ENCODE measurements at places on chromosomes 2 and 18. TPM values are rescaled to one million over a fixed set of nuclear protein-coding genes. Genes with fewer than 3 reads are reported as not detected.

GAREM1 gene
- polyA plus RNA-seq, result 33.1 TPM

SCG2 gene
- 0.47 TPM for polyA plus RNA-seq

LRP2 gene
- polyA plus RNA-seq, result 153 TPM

FAM110C gene
- polyA plus RNA-seq, result 10.2 TPM

DNA sequence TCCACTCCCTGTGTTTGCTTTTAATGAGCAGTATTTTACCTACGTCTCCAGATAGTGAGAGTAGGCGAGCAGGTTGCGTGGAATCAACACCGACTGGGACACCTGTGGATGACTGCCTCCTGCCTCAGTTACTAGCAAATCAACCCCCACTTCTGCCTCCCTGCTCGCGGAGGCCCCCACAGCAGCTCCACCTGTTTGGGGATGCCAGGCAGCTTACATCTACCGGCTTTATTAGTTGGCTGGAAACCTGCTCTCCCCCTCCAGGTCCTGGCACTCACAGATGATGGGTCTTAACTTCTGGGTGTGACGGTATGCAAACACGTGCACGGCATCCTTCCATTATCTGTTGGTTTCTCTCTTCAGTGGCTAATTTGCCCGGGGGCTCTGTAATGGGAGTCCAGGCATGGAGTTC is 164.4 kb upstream of the SESTD1 start:
- DNase-seq, result no peak

DNA sequence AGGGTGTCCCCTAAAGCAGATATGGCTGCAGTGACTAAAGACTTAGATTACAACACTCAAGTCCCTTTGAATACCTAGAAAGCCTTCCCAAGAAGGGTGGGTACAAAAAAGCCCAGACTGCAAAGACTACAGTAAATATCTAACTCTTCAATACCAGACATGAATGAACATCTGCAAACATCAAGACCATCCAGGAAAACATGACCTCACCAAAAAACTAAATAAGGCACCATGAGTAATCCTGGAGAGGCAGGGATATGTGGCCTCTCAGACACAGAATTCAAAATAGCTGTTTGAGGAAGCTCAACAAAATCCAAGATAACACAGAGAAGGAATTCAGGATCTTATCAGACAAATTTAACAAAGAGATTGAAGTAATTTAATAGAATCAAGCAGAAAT is 138.2 kb upstream of the OTOS start:
- no peak for DNase-seq

DNA sequence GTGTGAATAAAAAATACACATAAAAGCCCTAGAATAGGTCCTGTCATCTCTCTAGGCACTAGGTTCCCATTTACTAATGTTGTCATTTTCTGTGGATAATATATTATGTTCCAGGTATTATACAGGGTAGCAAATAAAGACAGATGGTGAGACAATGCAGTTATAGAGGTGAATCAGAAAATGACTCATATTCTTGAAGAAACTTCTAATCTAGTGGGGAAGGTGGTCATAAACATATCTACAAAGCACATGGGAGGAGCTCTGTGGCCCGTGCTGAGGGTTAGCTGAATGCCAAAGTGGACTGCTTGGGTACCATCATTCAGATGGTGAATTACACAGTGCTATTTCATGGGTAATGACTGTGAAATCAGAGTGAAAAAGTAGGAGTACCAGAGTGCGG is 700.9 kb downstream of the ERBB4 start:
- no peak for DNase-seq

DNA sequence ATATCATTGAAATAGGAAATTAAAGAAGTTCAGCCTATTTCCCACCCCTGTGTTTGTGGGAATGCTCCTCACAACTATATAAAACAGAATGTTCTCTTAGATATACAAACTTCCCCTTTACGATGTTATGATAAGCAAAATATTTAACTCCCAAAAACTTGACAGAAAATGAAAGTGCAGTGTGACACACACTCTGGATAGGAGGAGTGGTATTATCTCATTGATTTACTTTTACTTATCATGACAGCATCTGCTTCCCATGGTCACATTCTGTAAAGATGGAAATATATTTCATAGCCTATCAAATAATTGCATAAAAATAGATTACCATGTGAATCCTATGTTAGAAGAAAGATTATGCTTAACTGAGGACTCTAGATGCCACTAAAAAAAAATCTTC is 96.6 kb upstream of the STK17B start:
- DNase-seq, result no peak

GRCh38 chr18:45839414-45840395 is 14.2 kb downstream of the SIGLEC15 start:
- no peak for DNase-seq

- DNase-seq, result no peak
Measured at GRCh38 chr2:99911736-99912135, 230.7 kb downstream of the AFF3 start.

DNA sequence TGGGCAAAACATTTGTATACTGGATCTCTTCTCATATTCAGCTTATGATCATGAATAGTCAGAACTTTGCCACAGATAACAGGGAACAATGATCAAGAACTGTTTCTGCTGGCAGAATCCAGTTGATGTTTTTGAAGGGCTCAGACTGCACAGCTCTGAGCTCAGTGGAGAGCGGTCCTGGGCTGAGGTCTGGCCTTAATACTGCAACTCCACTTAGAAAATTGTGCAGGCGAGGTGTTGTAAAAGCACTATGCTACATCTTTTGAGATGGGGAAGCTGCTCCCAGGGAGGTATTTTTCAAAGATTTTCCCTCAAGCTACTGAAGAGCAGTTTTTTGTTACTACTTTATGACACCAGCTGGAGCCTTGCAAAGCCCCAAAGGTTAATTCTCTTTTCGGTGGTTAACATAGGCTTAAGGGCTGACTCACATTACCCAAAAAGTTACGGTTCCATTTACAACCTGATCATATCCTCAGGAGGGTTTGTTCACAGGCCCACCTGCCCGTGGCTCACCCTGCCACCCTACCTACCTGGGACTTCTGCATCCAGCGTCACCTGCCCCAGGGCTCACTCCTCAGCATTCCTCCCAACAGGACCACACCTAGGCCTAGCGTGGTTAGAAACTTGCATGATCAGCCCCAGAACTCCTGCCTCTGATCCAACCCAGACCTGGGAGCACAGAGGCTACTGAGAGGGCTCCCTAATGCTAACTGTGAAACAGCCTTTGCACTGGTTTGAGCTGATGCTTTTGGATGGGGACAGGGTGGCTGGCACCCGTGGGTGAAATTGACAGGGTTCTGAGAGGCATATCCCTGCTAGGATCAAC is 114.4 kb downstream of the NCK2 start:
- DNase-seq, result no peak

DNA sequence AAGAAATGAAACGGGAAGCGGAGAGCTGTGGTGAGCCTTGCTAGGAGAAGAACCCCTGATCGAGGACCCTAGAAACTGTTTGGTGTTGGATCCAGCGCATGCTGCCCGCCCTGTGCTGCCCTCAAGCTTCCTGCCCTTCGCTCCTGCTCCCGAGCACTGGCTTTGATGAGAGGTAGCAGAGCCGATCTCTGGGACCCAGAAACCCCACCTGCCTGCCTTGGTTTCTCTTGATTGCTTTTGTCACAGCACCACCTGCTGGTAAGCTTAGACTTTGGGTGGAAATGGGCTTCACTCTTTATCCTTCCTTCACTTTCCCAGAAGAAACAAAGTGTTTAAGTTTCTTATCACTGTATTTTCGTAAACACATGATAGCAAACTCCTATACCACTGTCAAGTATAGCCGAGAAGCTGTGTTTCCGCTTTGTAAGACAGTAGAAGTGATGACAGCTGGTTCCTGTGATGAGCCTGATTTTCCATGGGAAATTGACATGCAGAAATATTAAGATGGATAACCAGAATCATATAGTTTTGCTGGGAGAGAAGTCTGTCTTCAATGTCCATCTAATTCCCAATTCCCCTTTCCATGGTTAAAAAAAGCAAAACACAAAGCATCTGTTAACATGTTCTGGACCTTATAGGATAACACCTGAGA is 267.4 kb downstream of the PHLPP1 start:
- peak; percentile 65 for DNase-seq

GRCh38 chr2:119308793-119309330 is 57.8 kb downstream of the C2orf76 start:
- no peak for DNase-seq

GRCh38 chr2:178066890-178067669 is 5.5 kb downstream of the PDE11A start:
- no peak for DNase-seq

DNA sequence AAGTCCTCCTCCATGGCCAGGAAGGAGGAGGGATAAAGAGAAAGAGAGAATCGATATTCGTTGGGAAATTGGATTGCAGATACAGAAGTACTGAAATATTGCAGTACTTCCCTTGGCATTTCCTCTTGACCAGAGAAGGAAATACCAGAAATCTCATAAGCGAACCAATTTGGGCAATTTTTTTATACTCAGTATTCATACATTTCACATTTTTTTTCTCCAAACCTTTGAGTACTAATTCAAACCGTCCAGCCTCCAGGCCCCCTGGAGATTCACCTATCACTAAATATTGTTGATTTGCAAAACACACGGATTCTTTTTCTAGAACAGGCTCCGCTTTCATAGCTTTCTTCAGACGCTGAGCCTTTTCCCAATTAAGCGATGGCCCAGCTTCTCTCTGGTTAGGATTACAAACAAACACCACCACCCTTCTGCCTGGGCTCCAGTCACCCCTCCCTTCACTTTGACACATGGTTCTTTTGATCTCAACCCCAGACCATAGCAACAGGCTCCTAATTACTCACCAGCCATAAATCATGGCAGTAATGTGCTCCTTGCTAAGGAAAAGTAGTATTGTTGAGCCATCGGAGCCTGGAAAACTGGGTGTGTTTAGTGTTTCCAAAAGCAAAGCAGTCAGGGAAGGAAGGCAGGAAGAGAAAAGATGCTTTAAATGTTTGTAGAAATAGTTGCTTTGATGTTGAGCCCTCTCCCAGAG is 138.4 kb upstream of the CCDC68 start:
- peak; percentile 80 for DNase-seq

DNA sequence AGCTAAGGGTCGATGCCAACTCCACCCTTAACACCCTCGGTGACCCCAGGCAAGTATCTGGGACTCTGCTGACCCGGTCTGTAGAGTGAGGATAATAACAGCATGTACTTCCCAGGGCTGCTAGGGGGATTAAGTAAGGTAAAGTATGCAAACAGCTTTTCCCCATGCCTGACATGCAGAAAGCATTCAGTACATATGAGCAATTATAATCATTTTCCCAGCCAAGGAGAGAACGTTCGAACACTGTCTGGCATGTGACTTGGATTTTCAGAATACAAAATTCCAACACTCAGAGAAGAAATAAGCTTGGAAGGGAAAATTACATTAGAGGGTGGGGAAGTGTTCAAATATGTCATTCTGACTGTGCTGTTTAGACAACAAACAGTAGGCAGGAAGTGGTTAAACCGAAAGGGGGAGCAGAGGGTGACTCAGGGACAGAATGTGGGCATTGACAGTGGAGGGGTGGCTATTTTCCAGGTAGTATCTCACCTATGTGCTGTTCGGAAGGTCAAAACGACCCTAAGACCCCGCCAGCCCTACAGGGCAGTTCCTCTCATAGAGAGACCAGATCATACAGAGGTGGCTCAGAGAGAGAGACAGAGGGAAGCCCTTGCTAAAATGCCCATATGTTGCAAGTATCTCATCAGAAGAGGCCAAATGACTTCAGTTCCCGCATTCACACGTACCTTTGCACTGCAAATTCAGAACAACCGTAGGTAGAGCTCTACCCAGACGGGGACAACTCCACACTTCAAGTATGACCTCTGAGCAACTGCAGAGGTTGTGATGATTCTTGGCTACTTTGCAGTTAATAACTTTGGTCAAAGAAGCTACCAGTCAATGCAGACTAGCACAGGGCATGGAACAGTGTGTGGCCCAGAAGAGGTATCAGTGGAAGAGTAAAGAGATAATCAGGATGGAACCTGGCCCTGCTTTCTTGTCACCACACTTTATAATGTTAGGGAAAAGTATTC is 14.8 kb downstream of the ASPRV1 start:
- DNase-seq, result no peak

DNA sequence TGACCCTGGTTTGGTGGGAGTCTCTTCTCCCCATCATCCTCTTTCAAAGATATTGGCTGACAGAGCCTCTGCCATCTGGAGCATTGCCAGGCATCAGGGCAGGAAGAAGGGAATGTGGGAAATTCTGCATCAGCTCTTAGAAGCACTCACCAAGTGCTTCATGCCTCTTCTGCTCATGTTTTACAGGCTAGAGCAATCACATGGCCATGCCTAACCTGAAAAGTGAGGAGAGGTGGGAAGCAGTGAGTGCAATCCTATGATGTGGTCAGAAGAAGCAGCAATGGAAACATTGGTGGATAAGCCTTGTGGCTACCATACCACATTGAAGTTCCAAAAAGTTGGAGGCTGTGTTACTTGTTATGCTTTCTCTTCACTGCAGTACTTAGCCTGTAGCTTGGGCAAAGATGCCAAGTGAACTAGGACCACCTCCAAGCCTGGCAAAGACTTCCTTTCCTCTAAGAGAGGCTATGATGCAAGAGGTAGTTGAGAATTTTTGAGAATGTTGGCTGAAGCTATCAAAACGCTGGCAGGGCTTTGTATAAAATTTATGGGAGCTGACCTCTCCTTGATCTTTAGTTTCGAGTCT is 64.1 kb downstream of the BCL2L11 start:
- no peak for DNase-seq

GRCh38 chr18:57950542-57950941 is 93.5 kb upstream of the NEDD4L start:
- no peak for DNase-seq

DNA sequence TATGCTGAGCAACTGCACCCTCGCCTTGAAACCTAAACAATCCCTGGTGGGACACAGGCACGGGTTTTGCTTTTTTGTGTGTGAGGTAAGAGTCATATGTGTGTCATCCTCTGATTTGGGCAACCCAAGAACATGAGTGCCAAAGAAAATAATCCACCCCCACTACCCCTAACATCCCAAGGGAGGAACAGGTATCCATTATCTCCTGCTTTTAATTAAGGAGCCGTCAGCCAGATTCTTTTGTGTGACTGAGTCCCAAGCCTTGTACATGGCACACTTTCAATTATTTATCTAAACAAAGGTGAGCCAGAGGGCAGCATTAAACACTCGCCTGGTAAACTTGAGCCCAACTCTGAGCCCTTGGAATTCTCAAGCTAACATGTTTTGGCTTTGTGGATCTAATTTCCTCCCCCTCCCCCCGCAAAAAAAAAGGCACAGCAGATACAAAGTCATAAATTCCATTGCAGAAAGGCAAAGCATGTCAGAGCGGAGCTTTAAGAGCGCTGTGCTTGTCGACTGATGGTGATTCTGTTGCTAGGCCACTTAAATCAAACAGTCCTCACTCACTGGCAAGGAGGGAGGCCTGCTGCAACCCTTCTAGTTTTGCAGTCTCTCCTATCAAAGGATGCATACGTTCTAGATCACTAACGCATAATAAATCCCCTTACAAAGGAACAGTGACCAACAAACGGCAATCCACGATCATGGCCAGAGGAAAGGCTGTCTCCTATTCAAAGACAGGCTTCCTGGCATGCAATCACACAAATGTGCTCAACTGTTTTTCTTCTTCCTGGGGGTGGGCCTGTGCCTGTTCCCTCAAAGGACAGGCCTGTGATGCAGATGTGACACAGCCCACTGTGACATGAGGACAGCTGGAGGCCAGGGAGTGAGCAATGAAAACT is 143.5 kb upstream of the LMAN1 start:
- peak; percentile 72 for DNase-seq

All from left renal pelvis (tissue), 4 donors.